ENCODE measurements at places on chromosomes 6 and 20. TPM values are rescaled to one million over a fixed set of nuclear protein-coding genes. Genes with fewer than 3 reads are reported as not detected.

DNA sequence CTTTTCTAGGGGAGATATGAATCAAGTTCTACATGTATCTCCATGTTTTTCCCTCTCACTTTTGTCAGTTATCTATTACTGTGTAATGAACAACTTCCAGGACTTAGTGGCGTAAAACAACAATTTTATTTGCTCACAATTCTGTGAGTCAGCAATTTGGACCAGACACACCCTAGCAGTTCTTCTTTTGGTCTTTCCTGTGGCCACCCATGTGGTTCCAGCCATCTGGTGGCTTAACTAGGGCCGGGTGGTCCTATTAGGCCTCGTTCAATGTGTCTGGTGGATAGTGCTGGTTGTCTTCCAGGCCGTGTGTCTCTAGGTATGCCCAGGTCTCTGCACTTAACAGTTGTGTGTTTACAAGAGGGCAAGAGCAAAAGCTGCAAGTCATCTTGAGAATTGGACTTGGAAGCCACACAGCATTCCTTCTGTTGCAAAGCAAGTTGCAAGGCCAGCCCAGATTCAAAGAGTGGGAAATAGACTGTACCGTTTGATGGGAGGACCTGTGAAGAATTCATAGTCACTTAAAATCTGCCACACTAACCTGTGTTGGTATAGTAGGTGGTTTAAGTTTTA is 20.8 kb upstream of the SLC35D3 start:
- no peak for DNase-seq

GRCh38 chr6:47634210-47635047 is 64.0 kb upstream of the ADGRF4 start:
- no peak for DNase-seq

- DNase-seq: no peak
Measured at GRCh38 chr6:137272403-137272802, 53.2 kb upstream of the IFNGR1 start.

DNA sequence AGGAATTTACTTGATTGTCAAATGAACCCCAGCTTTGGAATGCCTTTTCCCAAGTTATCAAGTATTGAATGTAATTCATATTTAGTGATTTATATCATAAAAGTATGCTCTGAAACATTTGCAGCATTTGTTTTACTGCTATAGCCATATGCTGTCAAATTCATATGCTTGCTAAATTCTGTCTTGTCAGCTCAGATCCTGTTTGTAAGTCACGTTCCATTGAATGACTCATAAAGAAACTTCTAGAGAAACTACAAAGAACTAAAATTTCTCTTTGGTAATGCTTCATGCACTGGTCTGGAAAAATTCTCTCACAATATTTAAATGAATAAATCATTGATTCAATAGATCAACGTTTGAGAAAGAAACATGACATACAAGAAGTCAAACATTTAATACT is 445.9 kb downstream of the PHF3 start:
- no peak for DNase-seq

Gene FHL5
- not detected for total RNA-seq

All from osteoblast (primary cell).